Heart right ventricle (tissue), 16 donors: ENCODE measurements at places on chromosomes 12 and 14.
A peak's percentile ranks its signal among the peaks of the same experiment; 100 is the strongest.

DNA sequence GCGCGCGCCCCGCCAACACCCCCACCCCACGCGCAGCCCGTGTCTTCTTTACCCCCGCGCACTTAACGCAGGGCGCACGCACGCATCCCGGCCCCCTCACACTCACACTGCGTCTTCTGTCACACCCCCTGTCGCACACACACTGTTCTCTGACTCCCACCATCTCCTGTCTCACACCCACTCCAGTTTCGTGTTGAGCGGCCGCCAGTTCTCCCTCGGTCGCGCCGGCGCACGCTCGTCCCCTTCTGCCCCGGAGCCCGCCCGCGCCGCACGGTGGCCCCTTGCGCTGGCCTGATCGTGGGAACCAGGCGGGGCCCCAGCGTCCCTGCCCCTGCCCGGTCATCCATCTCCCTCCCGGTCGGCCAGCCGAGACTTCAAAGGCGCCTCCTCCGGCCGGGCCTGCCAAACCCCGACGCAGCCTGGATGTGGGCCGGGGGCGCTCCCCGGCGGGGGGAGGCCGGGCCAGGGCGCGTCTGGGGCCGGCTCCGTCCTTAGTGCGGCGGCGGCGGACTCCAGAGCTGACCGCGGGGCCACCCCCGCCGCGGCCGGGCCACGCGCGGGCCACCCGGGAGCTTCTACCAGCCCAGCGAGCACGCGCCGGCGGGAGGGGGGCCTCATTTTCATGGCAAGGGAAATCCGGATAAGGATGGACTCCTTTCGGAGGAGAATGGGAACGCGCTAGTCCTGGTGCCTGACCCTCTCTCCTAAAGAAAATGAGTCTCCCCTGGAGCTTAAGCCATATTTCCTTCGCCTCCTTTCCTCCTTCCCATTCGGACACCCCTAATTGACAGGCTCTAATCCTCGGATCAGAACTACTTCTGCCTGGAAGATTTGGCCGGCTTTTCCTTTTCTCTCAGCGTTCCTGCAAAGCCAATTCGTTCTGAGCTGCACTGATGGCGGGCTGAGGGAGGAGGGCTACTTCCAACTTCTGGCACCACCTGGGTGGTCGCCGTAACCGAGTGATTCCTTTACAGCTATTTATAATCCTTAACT, 82.0 kb upstream of the HMGA2 start:
- DNase-seq: peak; percentile 23

DNA sequence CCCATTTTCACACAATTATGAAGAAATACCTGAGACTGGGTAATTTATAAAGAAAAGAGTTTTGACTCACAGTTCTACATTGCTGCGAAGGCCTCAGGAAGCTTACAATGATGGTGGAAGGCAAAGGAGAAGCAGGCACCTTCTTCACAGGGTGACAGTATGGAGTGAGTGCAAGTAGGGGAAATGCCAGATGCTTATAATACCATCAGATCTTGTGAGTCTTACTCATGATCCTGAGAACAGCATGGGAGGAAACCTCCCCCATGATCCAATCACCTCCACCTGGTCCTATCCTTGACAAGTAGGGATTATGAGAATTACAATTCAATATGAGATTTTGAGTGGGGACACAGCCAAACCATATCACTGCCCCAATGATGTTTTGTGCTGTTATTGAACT, 189.3 kb upstream of the CRY1 start:
- DNase-seq: no peak

DNA sequence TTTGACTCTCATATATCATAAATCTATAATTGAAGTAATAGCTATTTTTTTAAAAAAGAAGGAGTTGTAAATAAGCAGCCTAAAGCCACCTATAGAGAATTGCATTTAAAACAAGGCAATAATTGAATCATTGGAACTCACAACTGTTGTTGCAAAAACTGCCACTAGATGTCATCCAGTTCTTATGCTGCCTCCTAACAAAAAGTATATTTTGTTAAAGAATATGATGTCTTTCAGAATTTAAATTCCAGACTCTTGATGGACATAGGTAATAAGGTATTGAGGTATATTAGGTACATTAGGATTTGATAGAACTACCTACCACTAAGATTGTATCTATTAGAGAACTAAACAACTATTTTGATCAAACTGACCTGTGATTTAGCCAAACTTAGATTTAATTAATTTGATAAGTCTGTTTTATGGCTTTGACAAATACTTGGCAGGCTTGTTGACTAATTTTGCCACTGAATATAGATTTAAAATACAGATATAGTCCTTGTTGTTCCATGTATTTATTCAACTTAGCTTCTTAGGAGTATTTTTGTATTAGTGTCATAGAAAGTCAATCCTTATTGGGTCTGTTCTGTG, 401.4 kb downstream of the RPL10L start:
- DNase-seq: no peak

GRCh38 chr14:74579447-74580274, 32.4 kb downstream of the LTBP2 start:
- no peak for DNase-seq

GRCh38 chr12:64625243-64626077, 15.2 kb downstream of the RASSF3 start:
- peak; percentile 52 for DNase-seq

DNA sequence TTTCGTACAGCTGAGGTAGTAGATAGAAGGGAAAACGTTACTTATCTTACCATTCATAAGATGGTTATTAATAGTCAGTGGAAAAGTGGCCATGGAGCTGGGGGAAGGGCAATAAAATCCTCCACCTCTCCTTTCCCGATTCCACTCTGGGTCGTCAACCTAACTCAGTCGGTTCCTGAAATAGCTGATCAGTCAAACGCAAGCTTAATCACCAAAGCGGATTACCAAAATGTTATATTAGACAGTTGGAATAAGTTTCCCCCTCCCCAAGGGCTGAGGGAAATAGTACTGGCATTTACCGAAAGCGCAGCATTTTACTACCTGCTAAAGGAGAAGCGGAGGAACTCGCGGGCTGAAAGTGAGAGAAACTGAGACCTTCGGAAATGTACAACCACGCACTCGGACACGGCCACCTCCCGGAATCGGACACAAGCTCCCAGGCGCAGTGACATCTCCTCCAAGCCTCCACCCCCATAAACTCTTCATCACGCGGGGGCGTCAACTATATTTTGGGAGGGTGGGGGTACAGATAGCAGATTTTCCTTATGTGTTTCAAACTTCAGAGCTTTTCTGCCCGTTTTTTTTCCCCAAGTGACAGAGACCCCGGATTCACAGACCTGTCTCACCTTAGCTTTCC, 1.2 kb downstream of the PPM1H start:
- peak; percentile 12 for DNase-seq

- no peak for DNase-seq
Observed at GRCh38 chr12:873954-874353, 75.5 kb downstream of the RAD52 start.

DNA sequence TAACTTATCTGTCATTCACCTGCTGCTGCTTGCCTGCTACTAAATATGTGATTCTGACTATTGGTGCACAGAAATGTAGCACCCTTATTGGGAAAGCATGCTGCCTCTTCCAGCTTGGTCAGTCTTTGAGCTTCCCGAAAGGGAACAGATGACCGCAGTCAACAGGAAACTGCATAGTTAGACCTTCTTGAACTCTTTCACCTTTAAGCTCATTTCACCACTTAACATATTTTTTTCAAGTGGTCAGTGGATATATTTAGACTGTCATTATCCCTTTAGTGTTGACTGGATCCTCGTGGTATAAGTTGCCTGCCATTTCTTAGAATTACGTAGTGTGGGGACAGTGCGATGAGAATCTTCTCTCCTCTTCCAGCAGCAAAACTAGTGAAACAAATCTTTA, 224.9 kb downstream of the FBXL14 start:
- peak; percentile 16 for DNase-seq

DNA sequence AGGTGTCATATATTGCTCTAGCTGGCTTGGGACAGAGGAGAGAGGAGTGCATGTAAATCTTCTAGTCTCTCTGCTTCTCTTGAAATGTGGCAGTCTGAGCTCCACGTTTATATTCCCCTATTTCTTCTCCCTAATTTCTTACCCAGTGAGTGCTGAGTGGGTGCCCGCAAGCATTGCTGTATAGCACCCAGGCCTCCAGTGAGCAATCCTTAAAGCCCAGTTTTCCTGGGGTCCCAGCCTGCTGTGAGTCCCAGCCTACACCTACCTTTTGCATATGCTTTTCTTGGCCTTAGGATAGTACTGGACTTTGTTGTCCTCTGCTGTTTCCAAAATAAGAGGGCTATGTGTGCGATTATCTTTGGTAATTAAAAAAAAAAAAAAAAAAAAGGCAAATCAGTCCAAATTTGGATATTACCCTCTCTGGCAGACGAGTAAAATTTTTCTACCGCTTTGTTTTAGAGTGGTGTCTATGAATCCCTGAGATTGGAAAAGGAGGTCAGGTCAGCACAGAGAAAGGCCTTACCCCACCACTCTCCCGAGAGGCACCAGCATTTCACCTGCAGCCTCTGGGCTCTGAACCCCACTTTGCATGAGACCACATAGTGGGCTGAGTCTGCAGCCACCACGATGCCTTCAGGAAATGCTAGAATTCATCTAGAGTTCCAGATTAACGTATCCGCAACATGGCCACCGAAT, 1.1 kb downstream of the MGST1 start:
- DNase-seq: no peak

DNA sequence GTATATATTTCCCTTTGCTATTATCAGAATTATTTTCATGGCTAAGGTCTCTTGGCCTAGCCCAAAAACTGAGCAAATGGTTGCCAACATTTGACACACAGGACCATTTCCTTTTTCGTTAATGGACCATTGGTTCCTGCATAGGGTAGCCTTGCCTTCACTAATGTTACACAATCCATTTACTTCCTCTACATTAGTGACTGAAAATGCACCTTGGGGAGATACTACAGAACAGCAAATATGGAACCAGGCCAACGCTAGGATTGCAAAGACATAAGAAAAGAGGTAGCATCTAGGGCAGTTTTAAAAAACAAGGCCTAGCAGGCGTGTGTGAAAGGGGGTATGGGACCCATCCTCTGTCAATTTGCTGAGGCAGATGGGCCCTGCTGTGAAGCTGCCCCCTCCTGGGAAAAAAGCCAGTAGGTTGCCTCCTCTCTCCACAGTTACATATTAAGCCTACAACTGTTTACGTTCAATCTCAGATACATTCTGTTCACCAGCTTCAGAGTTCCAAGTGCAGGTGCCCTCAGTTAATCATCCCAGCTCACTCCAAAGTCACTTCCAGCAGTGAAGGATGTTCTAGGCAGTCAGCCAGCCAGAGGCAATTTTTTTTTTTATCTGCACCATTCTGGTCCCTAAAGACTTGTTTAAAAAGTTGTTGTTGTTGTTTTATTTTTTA, 15.0 kb downstream of the AQP6 start:
- DNase-seq: no peak

DNA sequence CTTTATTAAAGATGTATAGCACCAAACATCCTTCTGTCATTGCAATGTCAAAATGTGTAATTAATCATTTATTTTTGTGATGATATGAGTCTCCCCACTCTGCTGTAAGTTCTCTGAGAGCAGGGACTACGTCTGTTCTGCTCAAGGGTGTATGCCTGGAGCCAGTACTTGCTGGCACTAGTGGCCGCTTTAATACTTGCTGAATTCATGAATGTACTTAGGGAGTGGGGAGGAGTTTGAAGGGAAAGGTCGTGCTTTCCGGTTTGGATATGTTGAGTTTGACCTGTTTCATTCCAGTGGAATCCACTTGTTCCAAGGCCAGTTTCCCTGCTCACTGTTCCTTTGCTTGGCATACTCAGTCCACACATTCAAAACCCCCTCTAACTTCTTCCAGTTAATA, 1.9 kb upstream of the DCAF5 start:
- no peak for DNase-seq

- no peak for DNase-seq
Observed at GRCh38 chr14:54108481-54109471, 152.2 kb upstream of the BMP4 start.

GRCh38 chr12:16562435-16562834, 43.5 kb downstream of the LMO3 start:
- DNase-seq: no peak

DNA sequence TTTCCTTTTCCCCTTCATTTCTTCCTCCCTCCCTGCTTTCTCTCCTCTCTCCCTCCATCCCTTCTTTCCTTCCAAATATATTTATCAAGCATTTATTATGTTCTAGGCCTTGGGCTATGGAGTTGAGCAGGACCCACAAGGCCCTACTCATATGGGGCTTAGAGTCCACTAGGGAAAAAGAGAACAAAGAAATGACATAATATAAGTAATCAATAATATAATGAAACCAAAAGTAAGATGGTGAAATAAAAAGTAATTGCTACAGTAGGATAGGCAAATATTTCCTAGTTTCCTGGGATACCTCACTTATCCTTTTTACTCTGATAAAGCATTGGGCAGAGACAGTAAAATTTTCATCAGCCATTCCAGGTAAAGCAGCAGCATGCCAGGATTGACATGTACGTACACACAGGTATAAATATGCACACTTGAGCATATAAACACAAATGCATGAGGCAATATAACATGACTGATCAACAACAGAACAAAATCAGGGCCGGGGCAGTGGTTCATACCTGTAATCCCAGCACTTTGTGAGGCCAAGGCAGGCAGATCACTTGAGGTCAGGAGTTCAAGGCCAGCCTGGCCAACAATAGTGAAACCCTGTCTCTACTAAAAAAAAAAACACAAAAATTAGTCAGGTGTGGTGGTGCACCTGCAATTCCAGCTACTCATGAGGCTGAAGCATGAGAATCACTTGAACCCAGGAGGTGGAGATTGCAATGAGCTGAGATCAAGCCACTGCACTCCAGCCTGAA, 35.5 kb upstream of the CSRP2 start:
- DNase-seq: no peak

DNA sequence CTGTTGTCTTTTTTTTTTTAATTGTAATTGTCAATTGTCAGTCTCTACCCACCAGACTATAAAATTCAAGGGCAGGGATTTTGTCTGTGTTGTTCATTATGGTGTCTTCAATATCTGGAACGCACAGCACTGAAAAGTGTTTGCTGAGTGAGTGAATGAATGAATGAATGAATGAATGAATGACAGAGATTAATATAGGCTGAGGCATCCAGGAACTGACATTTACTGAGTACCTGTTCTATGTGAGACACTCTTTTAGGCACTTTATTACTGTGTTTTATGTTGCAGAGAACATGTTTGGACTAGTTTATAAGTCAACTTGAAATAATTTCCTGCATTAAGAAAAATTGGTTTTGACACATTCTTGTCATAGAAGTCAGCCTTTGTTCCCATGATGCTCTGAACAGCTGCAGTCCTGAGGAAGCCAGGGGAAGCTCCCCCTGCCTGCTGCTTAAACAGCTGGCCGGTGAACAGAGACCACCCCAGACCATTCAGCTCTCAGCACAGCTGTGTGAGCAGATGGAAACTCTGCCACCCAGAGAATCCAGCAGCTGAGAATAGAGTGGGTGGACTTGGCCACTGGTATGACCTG, 160.7 kb upstream of the CCND2 start:
- DNase-seq: no peak

DNA sequence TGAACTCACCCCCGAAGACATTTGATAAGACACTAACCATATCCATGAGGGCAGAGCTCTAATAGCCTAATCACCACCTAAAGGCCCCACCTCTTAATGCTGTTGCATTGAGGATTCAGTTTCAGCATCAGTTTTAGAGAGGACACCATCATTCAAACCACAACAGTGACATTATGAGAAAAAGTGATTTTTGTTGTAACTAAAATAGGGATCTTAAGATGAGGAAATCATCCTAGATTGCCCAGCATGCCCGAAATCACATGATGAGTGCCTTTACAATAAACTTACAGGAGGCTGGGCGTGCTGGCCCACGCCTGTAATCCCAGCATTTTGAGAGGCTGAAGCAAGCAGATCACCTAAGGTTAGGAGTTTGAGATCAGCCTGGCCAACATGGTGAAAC, 9.7 kb upstream of the GLT1D1 start:
- no peak for DNase-seq

GRCh38 chr14:68198713-68199495, 379.3 kb downstream of the RAD51B start:
- DNase-seq: no peak

- no peak for DNase-seq
Observed at GRCh38 chr12:31033681-31034080, 40.0 kb upstream of the DDX11 start.
